ENCODE measurements at places on chromosomes 13 and 19. TPM values are rescaled to one million over a fixed set of nuclear protein-coding genes. Genes with fewer than 3 reads are reported as not detected.

The FAM32A gene
- total RNA-seq, result 52.0 TPM

The ZNF714 gene
- total RNA-seq, result 3.3 TPM

The PROSER3 gene
- total RNA-seq, result 1.9 TPM

The RAB3D gene
- 5.8 TPM for total RNA-seq

The SYNGR4 gene
- total RNA-seq, result not detected

The TNNI3 gene
- 9,898 TPM for total RNA-seq

The RASAL3 gene
- total RNA-seq, result 0.64 TPM

The ZIC2 gene
- total RNA-seq, result not detected

The LDLR gene
- 17.1 TPM for total RNA-seq

The LILRA1 gene
- 0.44 TPM for total RNA-seq

The TSKS gene
- total RNA-seq, result not detected

The CYP4F3 gene
- total RNA-seq, result 0.21 TPM

The TMPRSS9 gene
- total RNA-seq, result 0.09 TPM

DNA sequence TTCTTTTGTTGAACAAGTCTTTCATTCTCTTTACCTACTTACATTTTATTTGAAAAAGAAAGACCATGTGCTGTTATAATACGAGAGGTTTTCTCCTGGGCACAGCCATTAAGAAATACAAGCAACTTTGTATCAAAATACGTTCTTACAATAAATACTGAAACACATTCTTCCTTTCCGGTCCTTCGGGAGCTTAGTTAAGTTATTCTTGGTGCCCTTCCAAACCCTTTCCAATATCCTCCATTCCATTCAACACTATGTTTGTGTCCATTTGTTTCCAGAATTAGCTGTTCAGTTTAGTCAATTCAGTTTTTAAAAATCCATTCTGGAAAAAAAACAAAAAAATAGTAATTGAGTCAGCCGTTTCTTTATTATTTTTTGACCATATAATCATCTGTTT, 746.8 kb upstream of the SLC10A2 start:
- DNase-seq, result no peak

DNA sequence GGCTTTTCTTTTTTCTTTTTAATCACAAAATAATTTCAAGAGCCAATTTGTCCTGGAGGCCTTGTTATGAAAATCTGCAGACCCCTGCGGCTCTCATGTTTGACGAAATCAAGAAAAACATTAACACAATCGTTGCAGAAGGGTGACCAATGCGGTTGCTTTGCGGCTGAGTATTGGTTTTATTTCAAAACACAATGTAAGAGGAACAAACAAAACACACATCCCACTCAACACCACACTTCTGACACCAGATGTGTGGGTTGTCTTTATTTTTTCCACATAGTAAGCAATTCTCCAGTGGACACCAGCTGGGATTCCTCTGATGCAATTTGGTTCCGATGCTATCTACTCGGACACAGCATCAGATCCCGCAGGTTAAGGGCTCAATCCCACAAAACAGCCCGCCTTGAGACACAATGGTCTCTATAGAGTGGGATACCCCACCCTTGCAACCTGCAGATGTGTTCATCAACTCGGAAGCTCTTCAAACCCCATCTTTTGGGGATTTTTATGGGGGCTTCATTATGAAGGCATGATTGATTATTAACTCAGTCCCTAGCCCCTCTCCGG, 21.9 kb upstream of the CCDC124 start:
- DNase-seq, result no peak

DNA sequence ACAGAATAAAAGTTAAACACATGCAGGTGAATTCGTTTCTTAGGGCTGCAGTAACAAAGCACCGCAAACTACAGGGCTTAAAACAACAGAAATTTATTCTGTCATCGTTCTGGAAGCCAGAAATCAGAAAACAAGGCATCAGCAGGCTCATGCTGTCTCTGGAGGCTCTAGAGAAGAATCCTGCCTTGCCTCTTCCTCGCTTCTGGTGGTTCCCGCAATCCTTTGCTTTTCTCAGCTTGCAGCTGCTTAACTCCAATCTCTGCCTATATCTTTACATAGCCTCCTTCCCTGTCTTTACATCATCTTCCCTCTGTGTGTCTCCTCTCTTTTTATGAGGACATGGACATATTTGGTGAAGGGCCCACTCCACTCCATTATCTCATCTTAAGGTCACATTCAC, 6.2 kb upstream of the NBEA start:
- no peak for DNase-seq

- no peak for DNase-seq
Measured at GRCh38 chr13:106145997-106146864, 389.2 kb downstream of the EFNB2 start.

DNA sequence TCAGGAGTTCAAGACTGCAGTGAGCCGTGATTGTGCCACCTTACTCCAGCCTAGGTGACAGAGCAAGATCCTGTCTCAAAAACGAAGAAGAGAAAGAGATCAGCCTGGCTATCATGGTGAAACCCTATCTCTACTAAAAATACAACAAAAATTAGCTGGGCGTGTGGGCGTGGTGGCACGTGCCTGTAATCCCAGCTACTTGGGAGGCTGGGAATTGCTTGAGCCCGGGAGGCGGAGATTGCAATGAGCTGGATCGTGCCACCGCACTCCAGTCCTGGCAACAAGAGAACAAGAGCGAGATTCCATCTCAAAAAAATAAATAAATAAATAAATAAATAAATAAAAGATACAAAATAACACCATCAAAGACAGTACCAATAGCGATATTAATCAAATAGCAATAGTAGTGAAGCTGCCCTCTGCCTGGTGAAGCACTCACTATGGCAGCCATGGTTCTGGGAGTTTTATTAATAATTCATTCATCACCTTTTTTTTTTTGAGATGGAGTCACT, 53.9 kb downstream of the NFIC start:
- DNase-seq, result no peak

- no peak for DNase-seq
Measured at GRCh38 chr19:40360020-40360707, 11.7 kb downstream of the PLD3 start.

GRCh38 chr19:39341129-39341718, 997 bp upstream of the SAMD4B start:
- peak; percentile 34 for DNase-seq

GRCh38 chr19:42424345-42424707, 2.9 kb downstream of the LIPE start:
- no peak for DNase-seq

GRCh38 chr13:108987517-108987916, 358.1 kb downstream of the MYO16 start:
- no peak for DNase-seq

DNA sequence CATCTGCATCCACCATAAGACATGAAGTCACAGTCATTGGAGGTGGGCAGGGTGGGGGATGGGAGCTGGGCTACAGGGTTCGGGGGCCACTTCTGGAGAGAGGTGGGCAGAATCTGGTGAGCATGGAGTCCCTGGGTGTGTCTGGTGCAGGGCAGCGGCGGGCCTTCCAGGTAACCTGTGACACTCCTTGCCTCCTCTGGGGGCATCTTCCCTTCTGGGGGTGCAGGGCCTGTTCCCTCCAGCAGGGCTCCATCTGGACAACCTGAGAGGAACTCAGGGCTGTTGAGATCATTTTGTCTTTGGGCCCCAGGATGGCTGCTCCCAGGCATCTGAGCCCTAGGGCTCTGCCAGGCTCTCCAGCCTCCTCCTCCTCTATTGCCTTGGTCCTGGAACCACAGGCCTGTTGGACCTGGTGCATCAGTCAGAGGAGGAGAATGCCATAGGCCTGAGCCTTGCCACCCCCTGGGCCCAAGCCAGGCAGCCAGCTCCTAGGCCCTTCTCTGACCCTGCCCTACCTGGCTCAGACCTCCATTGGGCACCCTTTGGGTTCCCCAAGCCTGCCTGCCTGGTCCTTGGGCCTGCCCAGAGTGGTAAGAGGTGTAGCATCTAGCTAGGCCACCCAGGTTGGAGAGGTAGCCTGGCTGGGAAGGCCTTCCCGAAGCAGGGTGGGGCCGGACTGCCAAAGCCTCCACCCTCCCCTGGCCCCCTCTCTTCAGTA, 13.4 kb downstream of the LYL1 start:
- DNase-seq, result no peak

- DNase-seq, result no peak
Measured at GRCh38 chr13:97107815-97108529, 113.7 kb upstream of the OXGR1 start.

DNA sequence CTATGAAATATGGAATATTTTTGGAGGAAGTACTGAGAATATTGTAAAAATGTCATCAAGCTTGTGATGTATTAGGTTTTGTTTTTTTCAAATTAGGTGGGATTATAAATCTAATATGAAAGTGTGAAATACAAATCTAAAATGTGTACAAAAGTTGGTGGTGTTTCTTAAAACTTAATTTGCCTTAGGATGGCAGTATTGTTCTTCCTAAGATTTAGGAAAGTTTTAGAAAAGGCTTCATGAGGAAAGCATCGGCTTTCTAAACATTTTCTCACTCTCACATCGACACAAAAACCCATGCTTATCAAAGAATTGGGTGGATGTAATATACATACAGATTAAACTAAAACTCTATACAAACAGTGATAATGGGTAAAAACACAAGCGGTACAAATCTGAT, 972.0 kb upstream of the PCDH20 start:
- DNase-seq, result no peak

GRCh38 chr13:95441326-95441725, 111.2 kb upstream of the CLDN10 start:
- DNase-seq, result no peak

- no peak for DNase-seq
Measured at GRCh38 chr19:27748551-27749152, 1464.3 kb downstream of the UQCRFS1 start.

GRCh38 chr19:32779082-32779481, 59.5 kb downstream of the TDRD12 start:
- DNase-seq, result no peak

GRCh38 chr19:861756-862580, 2.5 kb downstream of the CFD start:
- no peak for DNase-seq

- no peak for DNase-seq
Measured at GRCh38 chr19:50797429-50797780, 7.2 kb downstream of the ACP4 start.

- DNase-seq, result no peak
Measured at GRCh38 chr19:32861596-32861995, 8.0 kb downstream of the SLC7A9 start.

- no peak for DNase-seq
Measured at GRCh38 chr13:61417086-61417570, 1.5 kb upstream of the PCDH20 start.

DNA sequence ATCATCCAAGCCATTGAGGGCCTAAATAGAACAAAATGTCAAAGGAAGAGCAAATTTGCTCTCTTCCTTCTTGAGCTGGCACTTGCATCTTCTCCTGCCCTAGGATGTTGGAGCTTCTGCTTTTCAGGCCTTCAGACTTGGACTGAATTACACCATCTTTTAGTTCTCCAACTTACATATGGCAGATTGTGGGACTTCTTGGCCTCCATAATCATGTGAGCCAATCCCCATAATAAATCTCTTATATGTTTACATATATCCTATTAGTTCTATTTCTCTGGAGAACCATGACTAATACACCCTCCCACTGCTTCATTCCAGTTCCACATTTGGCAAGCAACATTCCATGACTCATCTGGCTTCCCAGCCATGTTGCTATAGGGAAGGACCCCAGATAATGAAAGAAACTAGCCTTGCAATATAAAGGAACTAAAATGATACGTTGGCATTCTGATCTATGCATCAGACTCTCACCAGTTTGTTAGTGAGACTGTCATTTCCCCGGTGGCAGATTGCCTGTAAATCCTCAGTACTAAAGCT, 11.0 kb upstream of the ACOD1 start:
- no peak for DNase-seq

- no peak for DNase-seq
Measured at GRCh38 chr13:30730526-30730925, 4.8 kb upstream of the ALOX5AP start.

- no peak for DNase-seq
Measured at GRCh38 chr19:5588906-5589676, 21.3 kb upstream of the TINCR start.

All from heart left ventricle (tissue), 16 donors.